Fibroblast of skin of scalp (primary cell): ENCODE measurements at places on chromosomes 1 and 21.

DNA sequence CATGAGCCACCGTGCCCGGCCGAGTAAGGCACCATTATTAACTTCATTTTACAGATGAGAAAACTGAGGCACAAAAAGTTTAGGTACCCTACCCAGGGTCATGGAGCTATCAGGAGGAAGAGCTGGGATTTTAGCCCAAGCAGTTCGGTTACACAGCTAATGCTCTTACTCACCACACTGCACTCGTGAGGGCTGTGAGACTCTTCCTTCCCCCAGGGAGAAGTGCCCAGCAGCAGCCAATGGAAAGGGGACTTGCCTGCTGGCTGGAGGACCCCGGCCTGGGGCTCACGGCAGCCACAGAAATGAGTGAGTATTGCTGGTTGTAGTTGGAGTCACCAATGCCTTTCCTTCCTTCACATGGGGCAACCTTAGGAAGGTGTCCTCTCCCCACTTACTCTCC, 5.2 kb upstream of the CSF1 start:
- no peak for DNase-seq

DNA sequence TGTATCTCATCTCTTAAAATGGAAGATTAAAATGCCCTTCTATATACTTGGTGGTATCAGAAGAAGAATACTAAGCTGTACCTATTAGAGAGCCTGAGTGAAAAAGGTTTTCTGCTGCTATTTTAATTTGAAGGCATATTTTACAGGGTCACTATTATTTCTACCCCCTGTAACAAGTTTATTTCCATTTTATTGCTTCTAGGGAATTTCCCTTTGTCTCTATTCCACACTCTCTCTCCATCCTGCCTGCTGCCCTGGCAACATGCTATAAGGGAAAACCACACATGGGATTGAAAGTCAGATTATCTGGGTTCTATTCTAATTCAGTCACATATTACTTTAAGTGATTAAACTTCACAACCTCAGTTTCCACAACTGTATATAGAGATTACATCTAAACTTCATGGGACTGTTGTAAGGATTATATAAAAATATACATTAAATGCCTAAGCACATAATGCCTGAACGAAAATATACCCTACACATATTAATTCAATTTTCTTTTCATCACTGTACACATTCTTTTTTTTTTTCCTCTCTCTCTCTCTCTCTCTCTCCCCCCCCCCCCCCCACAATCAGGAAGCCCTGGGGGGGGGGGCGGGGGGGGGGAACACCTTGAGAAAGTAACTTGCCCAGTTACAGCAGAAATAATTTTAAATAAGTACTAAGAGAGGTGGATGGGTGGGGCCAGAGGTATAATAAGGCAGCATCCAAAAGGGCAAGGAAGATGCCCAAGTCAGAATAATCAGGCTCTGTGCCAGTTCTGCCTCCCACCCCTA, 51.5 kb downstream of the LUZP1 start:
- no peak for DNase-seq

GRCh38 chr1:100530880-100531487, 7.0 kb upstream of the GPR88 start:
- peak; percentile 46 for DNase-seq

- peak; percentile 82 for DNase-seq
These were observed 55.0 kb downstream of the NID1 start for GRCh38 chr1:236009857-236010256.

- no peak for DNase-seq
These were observed 30.8 kb upstream of the ZNF648 start for GRCh38 chr1:182092336-182092735.

- no peak for DNase-seq
These were observed 3.8 kb downstream of the ZBTB18 start for GRCh38 chr1:244054924-244055263.

- no peak for DNase-seq
These were observed 3.3 kb upstream of the EPHA2 start for GRCh38 chr1:16158993-16159831.
